ENCODE measurements at places on chromosomes 2 and 18.
A peak's percentile ranks its signal among the peaks of the same experiment; 100 is the strongest.

- DNase-seq, result peak; percentile 24
These were observed 32.2 kb downstream of the IKZF2 start for GRCh38 chr2:213119061-213119809.

DNA sequence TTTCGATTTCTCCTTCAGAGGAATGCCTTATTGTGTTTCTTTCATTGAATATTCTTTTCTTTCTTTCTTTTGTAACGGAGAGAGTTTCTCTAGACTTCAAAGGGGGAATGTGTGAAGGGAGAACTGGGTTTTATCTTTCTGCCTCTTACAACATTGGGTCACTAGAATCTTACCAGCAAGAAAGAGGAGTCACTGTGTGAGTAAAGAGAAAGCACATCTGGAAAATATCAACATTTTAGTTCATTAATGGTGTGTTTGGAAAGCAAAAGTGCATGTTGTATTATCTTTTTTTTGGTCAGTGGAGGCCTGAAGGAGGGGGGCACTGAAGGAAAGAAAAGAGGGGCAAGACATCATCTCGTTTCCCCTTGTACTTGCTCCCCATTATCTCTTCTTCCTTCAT lies 86.6 kb upstream of the THOC1 start:
- DNase-seq, result no peak

DNA sequence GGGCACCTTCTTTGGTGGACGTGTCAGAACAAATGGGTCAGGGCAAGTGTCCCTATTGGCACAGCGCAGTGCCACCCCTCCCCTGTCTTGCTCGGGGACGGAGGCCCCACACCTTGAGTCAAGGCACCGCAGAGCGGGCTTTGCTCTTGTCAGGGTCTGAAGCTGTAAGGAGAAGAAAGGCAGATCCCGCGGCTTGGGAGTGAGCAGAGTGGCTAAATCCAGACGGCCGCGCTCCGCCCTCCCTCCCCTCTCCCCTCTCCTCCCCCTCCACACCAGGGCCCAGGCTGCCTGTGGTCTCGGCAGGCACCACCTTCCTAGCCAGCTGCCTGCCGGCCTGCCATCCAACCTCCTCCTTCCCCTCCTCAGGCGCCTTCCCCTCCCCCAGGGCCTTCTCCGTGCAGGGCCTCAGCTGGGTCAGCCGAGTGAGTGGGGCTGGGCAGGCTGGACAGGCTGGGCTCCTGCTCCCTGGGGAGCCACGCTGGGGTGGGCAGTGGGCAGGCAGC lies 25.8 kb downstream of the SPEG start:
- peak; percentile 74 for DNase-seq

DNA sequence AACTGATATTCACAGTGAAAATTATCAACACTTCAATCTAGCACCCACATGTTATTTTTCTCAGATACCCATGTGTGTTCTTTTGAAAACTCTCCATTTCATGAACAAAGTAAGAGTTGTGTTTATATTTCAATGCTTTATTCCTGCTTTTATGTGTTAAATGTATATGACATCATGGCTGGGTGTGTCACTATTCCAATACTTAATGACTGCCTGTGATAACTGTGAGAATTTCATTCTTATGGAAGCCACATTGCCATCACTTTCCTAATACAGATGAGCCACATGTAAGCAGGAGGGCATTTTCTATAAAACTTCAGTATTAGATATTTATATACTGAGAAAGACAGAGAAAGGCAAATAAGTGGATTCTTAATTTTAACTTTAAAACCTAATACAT lies 100.4 kb upstream of the FIGN start:
- DNase-seq, result no peak

DNA sequence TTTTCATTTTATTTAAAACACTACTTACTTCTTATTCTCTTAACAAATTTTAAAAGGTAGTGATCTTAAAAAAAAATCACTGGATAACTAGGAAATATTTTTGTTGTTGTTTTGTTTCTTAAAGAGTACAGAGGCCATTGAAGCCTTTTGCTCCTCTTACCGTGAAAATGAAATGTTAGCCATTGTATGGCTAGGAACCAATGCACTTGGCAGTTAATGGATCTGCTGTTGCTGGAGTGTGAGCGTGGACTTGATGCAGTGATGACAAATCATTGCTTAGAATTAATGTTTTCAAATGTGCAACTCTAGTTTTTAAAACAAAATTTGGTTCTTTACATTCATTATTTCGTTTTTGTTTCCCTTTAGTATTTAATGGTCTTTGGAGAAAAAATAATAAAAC lies 162.3 kb downstream of the HAUS1 start:
- no peak for DNase-seq

GRCh38 chr2:165058476-165059265 lies 103.3 kb upstream of the SLC38A11 start:
- no peak for DNase-seq

- no peak for DNase-seq
These were observed 224.6 kb upstream of the LRRTM4 start for GRCh38 chr2:77746780-77747179.

- no peak for DNase-seq
These were observed 11.2 kb upstream of the STK17B start for GRCh38 chr2:196182439-196183171.

DNA sequence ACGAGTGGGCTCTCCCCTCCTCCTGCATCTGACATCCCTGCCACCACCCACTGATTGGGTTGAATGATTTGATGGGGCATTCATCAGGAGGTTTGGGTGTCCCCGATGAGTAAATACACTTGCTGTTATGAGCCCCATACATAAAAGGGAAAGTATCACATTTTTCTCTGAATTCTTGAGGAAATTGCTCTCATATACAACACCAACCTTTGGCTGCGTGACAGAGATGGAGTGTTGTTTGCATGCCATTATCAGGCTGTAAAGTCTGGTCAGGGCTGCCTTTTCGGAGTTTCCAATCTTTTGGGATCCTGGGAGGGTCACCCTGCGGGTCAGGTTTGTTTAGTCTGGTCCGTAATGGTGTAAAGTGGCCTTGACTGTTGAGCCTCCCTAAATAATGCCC lies 227.9 kb upstream of the SPRED2 start:
- DNase-seq, result no peak

- no peak for DNase-seq
These were observed 290.7 kb upstream of the EPAS1 start for GRCh38 chr2:46006473-46007025.

- DNase-seq, result peak; percentile 7
These were observed 67.9 kb upstream of the GLS start for GRCh38 chr2:190812506-190813294.

GRCh38 chr2:33763671-33764310 lies 164.7 kb upstream of the FAM98A start:
- DNase-seq, result no peak

DNA sequence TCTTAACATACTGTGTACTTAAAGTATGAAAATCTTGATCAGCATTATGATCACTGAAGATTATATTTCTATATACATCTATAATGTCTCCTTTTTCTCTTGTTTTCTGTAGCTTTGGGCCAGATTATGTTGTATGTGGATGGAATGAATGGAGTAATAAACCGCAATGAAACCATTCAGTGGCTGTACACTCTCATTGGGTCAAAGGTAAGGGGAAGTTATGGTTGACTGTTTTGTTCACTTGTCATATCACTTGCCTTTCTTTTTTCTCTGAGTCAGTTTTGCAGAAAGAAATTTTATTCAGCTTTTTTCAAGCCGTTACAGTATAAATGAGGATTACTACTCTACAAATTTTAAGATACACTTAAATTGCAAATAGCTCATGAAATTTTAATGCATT lies 252.5 kb downstream of the TPGS2 start:
- DNase-seq, result no peak

DNA sequence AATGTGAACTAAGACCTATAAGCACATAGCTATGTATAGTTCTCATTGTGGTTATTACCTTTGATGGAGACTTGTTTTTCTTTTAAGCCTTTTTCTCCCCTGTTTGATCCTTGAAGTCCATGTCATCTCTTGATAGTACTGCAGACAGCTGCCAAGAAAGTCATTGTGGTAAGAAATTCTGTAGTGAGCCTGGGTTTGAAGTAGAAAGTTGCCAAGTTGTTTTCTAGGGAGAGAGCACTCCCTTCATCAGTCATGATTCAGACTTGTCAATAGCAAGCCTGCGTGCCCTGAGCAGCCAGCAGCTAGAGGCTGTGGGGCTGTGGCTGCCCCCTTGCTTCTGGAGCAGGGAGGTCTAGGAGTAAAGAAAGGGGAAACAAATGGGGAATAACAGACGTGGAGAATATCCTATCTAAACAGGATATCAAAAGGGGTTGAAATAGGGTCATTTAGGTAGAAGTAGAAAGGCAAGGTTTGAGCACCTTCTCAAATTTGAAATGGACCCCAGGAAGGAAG lies 8.4 kb downstream of the SP5 start:
- no peak for DNase-seq

DNA sequence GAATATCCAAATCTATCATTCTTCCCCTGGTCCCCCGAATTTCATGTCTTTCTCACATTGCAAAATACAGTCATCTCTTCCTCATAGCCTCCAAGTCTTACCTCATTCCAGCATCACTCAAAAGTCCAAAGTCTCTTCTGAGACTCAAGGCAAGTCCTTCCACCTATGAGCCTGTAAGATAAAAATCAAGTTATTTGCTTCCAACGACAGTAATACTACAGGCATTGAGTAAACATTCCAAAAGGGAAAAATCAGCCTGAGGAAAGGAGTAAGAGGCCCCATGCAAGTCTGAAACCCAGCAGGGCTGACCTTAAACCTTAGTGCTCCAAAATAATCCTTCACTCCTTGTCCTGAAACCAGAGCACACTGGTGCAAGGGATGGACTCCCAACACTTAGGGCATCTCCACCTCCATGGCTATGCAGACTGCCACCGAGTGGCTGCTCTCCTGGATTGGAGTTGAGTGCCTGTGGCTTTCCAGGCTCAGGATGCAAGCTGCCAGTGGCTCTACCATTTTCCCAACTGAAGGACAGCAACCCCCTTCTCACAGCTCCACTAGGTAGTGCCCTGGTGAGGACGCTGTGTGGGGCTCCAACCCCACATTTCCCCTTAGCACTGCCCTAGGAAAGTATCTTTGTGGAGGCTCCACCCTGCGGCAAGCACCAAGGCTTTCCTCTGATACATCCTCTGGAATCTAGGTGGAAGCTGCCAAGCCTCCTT lies 16.3 kb downstream of the DTNA start:
- DNase-seq, result no peak

DNA sequence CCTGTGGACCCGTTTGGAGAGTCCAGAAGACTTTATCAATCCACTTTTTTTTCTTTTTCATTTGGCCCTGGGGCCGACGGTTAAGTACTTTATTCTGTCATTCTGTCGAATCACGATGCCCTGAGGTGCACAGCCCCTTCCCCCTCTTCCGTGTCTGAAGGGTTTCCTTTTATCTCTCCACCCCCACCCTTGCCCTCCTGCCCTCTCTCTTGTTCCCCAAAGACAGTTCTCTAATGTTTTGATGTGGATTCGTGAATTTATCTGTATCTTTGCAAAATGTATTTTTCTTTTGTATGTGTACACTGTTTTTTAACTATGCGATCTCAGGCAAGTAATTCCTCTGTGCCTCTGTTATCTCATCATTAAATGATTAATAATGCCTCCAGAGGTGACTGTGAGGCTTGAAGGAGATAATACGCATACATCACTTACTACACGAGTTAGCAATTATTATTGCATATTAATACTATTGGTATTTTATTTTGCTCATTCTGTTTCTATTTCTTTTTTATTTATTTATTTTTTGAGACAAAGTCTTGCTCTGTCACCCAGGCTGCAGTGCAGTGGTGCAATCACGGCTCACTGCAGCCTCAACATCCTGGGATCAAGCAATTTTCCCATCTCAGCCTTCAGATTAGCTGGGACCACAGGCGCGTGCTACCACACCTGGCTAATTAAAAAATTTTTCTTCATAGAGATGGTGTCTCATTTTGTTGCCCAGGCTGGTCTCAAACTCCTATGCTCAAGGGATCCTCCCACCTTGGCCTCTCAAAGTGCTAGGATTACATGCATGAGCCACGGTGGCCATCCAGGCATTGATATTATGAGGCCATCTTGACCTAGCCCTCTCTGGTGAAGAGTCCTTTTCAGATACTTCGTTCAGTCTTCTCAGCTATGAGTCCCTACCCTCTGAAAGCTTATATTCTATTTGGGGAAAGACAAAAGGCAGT lies 1.4 kb upstream of the CASP8 start:
- DNase-seq, result no peak

DNA sequence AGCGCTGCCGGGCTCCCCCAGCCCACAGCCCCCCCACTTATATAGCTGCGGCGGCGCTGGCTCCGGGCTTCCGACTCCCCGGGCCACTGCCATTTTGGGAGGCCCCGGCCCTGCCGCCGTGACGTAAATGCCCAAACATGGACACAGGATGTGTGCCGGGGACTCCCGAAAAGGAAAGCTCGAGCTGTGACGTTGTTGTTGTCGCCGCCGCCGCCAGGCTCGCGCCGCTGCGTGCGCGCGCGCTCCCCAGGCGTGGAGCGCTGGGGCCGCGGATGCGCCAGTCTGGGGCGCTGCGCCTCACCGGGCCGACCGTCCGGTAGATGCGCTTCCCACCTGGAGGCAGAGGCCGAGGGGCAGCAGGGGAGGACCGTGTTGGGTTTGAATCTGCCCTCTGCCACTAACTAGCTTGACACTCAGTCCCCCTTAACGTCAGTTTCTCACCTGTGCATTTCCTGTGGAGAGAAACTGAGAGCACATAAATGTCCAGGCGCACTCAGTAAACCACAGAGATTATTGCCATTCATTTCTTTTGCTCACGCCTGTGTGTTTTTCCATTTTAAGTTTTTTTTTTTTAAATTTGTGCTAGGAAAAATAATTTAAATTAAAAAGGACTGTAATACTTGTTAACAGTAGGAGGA lies at the start of gene EGR4:
Gene EGR4 (minus strand): TSS at position 15 of the 638 bp plus-strand sequence. CDS start 231 bp downstream, outside the sequence.
- DNase-seq, result no peak

DNA sequence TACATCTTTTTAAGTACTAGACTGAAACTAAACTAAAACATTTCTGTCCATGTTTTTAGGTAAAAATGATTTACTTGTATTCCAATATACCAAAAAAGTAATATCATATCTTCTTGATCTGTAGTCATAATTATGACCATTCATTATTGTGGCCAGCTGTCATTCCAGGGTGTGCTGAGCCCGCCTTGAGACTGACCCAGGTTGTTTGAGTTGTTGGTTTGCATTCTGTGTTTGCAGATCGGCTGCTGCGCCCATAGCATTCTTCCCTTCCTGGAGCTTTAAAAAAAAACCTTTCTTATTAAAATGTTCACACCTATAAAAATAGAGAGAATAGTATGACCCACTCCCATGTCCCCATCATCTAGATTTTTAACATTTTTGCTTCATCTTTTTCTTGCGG lies 101.9 kb downstream of the PRKCE start:
- no peak for DNase-seq

DNA sequence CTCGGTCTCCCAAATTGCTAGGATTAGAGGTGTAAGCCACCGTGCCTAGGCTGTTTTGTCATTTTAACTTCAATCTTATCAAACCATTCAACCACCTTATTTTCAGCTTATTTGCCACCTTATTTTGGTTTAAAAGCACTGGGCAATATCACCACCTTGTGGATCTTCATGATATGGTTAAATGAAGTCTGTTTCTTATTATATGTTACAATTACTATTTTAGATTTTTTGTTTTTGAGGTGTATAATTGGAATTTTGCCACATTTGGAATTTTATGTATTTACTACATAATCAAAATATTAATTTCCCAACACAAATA lies 43.8 kb upstream of the SCN9A start:
- DNase-seq, result peak; percentile 21

Data from AG04450 (cell line).